DMS 273 treated with DMSO at 0.1 percent for 48 hours (cell line): ENCODE measurements at places on chromosomes 16 and 17.

DNA sequence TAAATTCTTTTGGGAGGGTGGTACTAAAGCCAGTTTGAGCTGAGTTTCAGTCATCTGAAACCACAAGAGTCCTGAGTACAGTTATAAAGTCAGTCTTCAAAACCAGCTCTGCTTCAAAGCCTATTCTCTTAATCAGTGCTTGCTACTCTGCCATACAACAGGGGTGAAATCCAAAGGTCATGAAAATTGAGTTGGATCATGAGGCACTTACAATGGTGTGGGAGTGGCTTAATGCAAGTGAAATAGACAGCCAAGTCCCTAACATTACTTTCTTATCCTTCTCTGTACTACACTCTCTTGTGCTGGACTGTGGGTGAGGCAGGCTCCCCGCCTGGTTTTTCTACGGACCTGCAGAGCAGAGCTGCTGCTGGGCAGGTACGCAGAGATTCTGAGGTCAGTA is 12.4 kb downstream of the CBLN1 start:
- no peak for DNase-seq

DNA sequence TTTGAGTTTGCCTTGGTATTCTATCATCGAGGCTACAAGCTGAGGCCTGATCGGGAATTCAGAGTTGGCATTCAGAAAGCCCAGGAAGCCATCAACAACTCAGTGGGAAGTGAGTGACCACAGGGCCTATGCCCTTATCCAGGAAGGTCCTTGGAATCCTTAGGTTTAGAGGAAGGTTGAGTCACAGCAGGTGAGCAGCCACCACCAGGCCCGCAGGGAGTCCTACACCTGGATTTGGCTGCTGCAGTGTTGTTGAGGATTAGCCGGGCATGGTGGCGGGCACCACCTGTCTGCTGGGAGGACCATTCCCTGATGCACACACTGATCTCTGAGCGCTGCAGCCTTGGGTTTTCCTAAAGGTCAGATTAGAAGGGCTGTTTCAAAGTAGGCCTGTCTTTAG is 5.2 kb downstream of the ODAD4 start:
- no peak for DNase-seq

- DNase-seq: no peak
Measured at GRCh38 chr16:84397090-84397489, 28.8 kb downstream of the ATP2C2 start.

DNA sequence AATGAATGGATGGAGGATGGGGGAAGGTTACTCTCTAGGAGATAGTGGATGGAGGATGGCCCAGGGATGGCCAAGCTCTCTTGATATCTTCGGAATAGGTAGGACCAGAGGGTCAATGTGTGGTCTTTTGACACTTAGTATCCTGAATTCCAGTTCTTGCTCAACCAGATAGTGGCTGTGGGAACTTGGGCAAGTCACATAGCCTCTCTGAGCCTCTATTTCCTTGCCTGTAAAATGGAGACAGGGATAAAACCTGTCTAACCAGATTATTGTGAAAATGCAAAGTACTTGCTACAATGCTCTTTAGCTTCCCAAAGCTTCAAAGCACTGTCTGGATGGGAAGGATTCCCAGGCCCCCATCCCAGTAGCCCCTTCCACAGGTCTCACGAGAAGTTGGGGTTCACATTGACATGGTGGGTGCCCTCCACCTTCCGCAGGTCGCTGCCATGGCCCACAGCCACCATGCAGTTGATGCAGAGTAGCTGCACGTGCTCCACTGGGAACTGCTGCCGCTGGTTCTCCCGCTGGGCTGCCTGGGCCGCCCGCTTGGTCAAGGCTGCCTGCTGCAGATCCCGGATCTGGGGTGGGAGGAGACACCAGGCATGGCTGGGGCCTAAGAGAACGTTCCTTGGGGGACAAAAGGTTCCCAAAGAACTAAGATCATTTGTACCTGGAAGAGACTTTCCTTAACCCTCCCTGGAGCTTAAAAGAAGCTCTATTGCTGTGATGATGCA is 5.1 kb upstream of the ZNF385C start:
- no peak for DNase-seq

DNA sequence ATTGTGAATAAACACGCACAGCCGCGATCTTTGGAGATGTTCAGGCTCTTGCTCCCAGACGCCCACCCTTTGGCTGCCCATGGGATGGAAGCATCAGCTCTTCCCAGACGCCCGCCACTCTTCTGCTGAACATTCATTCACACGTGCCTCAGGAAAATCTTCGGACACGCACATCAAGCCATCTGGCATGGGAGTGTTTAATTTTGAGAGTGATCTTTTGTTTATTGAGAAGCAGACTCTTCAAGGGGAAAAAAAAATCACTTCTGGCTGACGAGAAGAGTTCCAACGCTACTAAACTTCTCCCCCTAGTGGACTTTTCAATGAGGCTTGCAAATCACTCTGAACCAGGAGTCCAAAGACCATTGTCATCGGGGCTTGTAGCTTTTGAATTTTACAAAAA is 62.0 kb upstream of the NUDT7 start:
- DNase-seq: no peak

DNA sequence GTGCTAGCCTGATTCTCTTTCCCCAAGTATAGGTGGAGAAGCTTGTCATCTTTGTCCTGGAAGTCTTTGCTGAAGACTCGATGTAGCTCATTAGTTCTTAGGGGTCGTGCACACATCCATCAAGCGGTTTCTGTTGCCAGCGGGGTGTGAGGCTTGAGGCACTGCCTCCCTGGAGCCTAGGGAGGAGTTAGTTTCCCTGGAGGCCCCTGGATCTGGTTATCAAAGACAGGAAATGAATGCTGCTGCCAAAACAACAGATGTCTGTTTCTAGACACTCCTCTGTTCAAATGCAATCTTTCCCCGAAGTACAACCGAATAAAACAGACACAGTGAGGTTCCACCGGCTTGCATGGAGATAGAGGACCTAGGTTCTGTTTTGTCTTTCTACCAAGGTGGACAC is 17.5 kb downstream of the HS3ST4 start:
- DNase-seq: no peak

- no peak for DNase-seq
Measured at GRCh38 chr17:18323007-18323406, 7.9 kb downstream of the SMCR8 start.

GRCh38 chr16:88732172-88732960 is 26.1 kb downstream of the CTU2 start:
- peak; percentile 87 for DNase-seq

DNA sequence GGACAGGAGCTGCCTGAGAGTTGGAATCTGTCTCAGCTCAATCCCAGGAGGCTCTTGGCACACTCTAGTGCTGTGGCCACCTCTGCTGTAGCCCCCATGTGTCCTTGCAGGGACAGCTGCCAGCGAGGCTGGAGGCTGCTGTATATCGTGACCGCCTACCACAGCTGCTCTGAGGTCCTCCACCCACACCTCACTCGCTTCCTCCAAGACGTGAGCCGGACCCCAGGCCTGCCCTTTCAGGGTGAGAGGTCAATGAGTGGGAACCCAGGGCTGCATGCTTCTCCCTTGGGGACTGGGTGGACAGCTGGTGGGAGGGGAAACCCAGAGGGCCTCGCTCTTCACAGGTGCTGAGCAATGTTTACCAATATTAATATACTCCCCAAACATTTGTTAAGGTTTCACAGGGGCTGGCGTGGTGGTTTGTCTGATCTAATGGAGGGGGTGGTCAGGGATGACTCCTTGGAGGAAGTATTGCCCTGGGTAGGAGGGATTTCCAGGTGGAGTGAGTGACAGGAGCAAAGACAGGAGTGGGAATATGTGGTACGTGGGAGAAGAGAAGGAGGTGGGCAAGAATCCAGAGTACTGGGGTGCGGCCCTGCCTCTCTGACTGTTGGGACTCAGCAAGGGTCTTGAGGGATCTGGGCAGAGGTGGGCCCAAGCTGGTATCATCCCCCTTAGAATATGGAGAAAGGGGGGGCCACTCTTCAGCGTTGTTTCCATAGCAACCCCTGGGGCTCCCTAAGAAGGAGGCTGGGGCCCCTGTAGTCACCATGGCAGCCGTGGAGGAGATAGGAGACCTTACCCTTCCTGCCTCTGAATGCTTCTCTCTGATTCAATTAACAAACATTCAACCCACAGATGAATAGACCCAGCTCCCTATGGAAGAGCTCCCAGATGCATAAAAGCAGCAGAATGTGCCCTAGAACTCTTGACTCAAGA is 22.2 kb upstream of the ALKBH5 start:
- no peak for DNase-seq

DNA sequence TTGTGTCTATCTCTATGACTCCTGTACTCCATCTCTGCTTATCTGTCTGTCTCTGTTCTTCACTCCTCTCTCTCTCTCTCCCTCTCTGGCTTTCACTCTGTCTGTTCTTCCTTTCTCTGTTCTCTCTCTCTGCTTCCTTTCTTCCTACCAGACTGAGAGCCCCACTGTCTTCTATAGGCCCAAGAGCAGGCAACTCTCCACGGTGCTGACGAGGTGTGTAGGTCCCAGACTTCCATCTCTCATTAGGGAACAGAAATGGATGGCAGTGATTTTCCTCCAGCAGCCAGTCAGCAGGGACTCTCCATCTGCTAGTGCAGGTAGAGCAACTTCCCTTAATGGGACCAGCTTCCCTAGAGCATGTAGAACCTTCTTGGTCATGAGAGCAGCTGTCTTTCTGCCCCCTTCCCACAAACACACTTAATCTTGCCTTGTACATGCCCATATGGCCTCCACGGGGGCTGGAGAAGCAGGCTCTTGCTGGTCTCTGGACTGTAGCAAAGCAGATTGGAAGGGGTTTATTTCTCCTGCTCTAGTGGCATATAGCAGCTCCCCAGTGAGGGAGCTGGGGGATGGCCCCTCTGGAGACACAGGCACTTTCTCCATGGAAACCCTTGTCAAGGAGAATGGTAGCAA is 47.8 kb upstream of the NLRP1 start:
- DNase-seq: no peak

GRCh38 chr17:42110301-42111264 is 1.9 kb downstream of the DHX58 start:
- DNase-seq: no peak

- no peak for DNase-seq
Measured at GRCh38 chr16:49354101-49354500, 19.5 kb upstream of the C16orf78 start.

DNA sequence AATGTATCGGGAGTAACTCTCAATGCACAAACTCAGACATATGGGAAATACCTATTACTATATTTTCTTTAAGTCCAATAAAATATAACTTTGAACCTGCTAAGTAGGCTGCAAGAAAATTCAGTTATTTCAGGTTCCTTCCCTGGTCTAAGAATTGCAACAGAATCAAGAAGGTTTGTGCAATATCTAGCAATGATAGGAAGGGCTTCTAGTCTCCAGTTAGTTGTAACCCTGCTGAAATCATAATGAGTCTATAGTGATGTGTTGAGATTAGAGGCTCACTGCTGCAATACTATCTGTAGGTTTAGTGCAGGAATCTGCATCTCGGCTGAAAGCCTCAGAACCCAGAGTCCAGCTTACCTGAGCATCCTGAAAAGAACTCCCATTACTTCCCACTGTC is 110.5 kb downstream of the PMP22 start:
- no peak for DNase-seq

GRCh38 chr17:81510785-81511553 is 1.6 kb downstream of the ACTG1 start:
- no peak for DNase-seq

DNA sequence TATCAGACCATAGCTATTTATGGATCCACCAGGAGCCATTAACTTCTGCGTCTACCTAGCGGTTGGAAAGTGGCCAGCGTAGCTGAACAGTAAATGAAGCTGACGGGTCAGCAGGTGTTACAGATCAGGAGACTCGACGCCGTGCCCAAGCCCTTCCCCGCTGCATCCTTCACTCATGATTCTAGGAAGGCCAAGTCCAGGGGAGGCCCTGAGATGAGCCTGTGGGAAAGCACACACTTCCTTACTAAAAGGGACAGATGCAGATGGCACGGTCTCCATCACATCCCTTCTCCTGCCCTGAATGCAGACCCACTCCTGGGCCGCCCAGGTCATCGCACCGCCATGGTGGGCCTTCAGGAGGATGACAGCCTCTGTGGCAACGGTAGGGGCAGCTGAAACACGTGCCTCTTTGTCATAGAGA is 67.7 kb upstream of the DNAH17 start:
- DNase-seq: no peak

GRCh38 chr17:81337476-81337879 is 42.4 kb upstream of the SLC38A10 start:
- no peak for DNase-seq

- no peak for DNase-seq
Measured at GRCh38 chr17:67582673-67583081, 135.1 kb upstream of the NOL11 start.

GRCh38 chr16:89319886-89320781 is 102.6 kb downstream of the ZNF778 start:
- no peak for DNase-seq

DNA sequence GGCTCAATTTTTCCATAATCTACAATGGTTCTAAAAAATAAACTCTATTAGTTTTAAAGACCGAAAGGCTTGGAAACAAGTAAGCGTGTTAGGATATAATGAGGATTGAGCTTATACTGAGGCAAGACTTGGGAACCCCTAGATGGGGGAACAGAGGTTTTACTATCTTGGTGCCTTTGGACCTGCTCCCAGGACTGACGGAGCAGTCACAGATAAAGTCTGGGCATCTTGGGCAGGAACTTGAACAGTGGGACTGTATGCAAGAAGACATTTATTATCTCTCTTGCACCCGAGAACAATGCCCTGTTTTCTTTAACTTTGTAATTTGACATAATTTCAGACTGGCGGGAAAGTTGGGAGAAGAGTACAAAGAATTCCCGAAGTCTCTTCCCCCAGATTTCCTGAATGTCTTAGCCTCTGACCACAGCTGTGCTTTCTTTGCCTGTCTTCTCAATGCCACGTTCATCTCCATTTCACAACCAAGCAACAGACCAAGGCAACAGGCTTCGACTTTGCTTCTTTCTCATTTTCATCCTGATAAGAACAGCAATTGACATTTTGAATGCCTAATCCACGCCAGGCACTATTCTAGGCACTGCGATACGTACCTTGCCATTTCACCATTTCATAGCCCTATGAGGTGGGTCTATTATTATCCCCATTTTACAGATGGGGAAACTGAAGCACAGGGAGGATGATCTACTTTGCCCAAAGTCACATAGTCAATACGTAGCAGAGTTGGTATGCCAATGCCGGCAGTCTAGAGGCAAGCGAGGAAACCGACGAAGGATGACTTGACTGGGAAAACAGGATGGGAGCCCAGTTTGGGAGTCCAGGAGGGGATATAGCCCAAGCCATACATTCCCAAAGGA is 3.0 kb upstream of the IL4R start:
- DNase-seq: no peak

DNA sequence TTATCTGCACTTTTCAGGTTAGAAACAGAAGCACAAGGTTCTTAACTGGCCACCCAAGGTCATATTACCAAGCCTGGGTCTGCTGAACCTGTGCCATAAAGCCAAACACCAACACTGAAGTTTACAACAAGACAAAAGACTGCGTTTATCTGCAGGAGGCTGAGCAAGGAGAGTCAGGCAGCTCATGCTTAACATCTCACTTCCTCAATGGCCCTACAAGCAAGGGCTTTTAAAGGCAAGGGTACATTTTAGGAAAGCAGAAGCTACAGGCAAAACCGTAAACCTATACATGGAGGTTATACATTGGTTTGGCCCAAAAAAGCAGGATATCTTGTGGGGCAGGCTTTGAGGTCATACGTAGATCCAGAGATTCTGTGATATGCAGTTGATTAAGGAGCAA is 91.2 kb downstream of the GNAO1 start:
- DNase-seq: no peak
